Large intestine (tissue), 12 donors: ENCODE measurements at places on chromosomes 5 and 9. TPM values are rescaled to one million over a fixed set of nuclear protein-coding genes. Genes with fewer than 3 reads are reported as not detected.

EGR1 gene
- polyA plus RNA-seq, result 371 TPM

PPP1R26 gene
- polyA plus RNA-seq, result 15.3 TPM

CCL27 gene
- 0.18 TPM for polyA plus RNA-seq

PRR7 gene
- 1.7 TPM for polyA plus RNA-seq

HRH2 gene
- 2.1 TPM for polyA plus RNA-seq

- no peak for DNase-seq
These were observed 16.6 kb downstream of the ZNF608 start for GRCh38 chr5:124729720-124730359.

- no peak for DNase-seq
These were observed 47.1 kb upstream of the FYB1 start for GRCh38 chr5:39266442-39266841.

DNA sequence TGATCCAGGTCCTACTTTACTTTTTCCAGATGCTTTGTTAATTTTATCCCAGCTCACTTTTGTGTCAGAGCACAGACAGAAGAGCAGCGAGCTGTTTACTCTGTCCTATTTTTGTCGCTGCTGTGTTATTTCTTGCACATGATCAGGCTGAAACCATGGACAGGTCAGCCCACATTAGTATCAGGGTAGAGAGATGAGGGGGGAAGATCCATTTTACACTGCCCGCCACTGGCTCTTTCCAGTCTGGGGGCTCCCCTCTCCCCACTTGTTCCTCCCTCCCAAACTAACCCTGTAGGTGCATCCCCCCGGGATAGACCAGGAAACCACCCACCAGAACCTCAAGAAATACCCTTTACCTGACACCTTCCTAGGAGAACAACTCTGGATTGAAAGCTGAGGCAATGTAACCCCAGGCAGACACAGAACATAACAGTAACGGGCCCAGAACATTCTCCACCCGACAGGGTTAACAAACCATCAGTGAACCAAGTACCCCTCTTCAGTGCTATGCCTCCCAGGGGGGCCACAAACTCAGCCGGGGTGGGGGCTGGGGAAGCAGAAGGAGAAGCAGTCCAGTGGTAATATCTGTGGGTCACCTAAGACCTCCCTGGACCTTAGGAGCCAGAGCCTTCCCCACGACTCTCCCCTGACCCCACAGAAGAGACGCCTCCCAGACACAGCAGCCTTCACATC, 10.3 kb downstream of the VDAC1 start:
- DNase-seq, result no peak
